ENCODE measurements at places on chromosomes 2 and 18.

DNA sequence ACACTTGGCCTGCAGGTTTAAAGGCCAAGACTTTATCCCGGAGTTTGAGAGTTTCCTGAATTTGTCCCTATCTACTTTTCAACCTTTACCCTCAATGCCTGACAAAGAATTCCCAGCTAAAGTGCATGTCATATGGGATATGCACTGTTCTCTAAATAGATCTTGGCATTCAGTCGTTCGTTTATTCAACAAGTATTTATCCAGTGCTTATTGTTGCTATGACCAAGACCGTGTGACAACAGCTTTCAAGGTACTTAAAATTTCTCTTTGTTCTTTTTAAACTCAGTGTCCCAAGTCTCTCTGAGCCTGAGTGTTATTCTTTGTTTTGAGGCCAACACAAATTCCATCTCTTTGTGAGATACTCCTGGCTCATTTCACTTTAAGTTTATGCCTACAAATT is 133.4 kb downstream of the RGPD3 start:
- no peak for DNase-seq

GRCh38 chr18:79460481-79461300 is 65.0 kb downstream of the NFATC1 start:
- DNase-seq: no peak

DNA sequence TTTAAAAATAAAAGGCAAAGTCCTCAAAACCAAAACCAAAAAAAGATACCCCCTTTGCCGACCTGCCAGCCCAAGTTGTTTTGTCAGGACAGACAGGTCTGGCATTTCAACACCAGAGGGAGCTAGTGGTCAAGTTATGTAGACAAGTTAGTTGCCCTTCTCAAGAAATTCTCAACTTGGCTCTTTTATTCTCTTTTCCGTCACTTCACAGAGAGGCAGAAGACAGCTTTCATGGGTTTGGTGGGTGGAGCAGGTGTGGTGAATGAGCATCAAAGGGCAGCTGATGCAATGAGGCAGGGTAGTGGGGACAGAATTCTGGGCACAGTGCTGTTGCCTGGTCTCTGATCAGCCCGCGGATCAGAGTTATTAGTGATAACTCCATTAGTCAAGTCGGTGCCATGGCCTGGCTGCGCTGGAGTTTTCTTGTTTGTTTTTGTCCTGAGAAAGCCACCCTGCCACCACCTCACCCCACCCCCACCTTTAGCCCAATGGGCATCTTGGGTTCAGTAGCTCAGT is 303.7 kb upstream of the EPAS1 start:
- DNase-seq: peak; percentile 8

GRCh38 chr2:8573942-8574195 is 108.0 kb upstream of the ID2 start:
- no peak for DNase-seq

- DNase-seq: no peak
Observed at GRCh38 chr18:79524181-79525078, 128.7 kb downstream of the NFATC1 start.

DNA sequence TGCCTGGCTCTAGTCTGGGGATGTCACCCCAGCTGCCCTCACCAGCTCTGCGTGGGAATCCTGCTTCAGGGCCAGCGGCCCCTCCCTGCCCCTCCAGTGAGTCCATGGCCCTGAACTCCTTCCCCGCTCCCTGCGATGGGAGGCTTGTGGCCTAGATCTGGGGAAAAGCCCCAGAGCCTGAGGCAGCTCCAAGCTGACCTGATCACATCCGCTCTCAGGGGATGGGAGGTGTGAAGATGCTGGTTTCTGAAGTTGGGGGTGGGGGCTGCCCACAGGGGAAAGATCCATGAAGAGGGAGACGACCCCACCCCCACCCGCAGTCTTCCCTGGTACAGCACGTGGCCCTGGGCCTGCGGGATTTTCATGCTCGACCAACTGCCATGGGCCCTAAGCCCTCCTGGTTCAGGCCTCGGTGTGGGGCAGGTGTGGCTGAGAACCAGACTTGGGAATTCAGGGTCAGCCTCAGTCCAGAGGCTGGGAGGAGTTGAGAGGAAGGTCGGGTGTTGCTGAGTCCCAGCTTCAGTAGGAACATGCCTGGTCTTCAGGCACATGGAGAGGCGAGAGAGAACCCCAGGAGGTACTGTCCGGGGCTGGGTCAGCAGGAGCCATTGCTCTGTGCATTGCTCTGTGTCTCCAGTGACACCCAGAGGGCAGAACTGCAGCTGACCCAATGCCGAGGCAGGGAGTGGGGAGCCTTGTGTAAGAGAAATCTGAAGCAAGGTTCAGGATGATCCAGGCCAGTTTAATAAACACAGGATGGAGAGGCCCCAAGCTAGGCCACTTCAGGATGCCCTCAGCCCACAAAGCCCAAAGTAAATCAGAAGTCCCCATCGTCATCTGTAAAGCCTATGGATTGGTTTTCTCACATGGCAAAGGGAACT is 115.1 kb downstream of the CAPN13 start:
- no peak for DNase-seq

DNA sequence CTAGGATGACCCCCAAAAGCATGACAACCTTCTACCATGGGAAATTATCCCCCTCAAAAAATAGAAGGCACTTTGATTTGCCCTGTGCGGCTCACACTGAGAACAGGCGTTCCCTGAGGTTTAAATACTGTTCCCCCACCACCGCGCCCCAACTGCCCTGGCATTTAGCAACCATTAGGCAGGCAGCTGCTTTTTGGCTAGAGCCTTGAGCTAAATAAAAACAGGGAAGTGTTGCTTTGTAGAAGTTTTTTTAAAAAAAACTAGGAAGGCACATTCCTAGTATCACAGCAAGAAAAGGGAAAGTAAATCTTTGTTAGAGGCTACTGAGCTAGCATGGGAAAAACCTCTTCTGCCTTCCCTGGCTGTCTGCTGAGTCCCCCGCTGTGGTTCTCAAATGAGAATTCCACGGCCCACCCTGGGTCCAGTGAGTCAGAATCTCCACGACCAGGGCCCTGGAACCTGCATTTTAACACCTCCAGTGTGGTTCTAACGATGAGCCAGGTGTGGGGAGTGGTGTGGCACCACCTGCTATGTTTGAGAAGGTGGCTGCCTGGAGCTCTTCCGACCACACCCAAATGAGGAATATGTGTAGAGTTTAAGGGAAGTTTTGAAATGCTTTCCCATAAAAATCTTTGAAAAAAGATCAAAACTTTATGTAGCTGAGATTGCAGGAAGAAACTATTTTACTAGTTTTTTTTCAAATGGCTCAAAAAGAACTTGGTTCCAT is 66.4 kb downstream of the VIT start:
- DNase-seq: no peak

DNA sequence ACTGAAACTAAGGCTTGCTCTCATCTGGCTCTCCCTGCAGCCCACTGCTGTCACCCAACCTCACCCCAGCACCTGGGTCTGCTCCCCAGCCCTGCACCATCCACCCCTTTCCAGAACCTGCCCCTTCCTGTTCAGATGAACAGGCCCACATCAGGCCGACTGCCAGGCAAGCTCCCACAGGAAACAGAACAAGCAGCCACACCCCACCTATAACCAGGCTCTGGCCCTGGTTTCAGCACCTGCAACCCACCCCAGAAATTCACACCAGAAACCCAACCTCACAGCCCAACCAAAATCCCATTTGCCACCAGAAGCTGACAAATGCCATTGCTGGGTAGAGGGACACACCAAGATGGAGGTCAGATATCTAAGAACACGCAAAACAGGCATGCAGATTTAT is 159.2 kb upstream of the ID2 start:
- DNase-seq: no peak

DNA sequence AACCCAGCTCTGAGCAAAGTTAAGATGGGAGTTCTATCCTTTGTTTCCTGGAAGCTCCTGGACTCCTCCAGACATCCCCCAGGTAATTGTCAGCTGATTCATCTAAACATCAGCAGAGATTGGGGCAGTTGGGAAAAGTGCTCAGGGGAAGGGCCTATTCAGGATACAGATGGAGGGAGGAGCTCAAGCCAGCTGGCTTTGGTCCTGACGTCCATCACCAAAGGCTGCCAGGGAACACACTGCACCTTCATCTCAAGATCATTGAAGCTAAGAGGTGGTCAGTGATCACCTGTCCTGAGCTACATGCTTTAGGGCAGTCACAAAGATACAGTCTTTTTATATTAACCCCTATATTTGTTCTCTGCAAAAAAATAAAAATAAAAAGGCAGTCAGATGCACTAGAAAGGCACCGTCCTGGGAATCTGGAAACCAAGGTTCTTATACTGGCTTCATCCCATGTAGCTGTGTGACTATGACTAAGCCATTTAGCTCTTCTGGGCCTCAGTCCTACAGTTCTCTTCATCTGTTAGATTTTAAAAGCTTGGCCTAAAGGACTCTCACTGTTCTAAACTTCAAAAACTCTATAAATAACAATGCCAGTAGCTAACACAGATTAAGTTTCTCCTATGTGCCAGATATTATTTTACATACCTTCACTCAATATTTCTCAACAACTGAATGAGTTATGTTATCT is 446.5 kb downstream of the BCL11A start:
- DNase-seq: no peak

- no peak for DNase-seq
Observed at GRCh38 chr2:207474863-207475485, 54.8 kb upstream of the CREB1 start.

- DNase-seq: no peak
Observed at GRCh38 chr2:129379411-129379810, 600.1 kb upstream of the RAB6C start.

GRCh38 chr18:36867056-36867455 is 38.1 kb downstream of the KIAA1328 start:
- DNase-seq: no peak

- no peak for DNase-seq
Observed at GRCh38 chr2:184628051-184628450, 29.7 kb downstream of the ZNF804A start.

- no peak for DNase-seq
Observed at GRCh38 chr2:121790276-121790956, 35.0 kb downstream of the TSN start.

DNA sequence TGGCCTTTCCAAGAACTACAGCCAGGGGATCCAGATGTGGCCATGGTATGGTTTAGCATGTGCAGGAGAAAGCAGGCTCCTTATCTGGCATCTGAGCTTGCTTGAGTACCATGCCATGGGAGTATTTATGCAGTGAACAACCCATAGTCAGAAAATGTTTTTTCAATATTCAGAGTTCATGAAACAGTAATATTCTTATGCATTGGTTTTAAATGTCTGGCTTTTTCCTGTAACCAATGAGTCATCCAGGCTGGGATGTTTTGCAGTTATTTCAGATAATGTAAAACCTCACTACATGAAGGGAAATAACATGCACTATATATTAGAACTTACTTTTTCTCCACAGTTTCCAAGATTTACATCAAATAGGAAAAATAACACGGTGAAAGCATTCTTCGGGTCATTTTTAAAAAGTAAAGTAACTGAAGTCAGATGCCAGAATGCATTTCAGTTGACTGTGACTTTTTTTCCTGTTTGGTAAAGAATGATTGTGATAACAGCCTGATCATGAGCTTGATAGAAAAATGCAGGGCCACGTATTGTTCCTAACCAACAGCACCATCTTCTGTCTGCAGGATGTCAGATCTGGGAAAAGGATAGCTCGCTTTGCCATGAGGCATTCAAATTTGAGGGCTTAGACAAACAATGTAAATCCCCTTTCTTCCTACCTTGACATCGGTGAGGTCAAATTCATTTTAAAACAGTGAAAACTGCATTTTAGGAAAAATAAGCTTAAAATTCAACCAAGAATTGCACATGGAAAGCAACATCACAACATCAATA is 152.8 kb downstream of the DSC3 start:
- DNase-seq: no peak

GRCh38 chr2:26847655-26848335 is at the start of gene DPYSL5:
Gene DPYSL5 (plus strand): TSS chr2:26848132. CDS start chr2:26898500, 50,368 bp downstream.
- DNase-seq: peak; percentile 24

GRCh38 chr2:75146606-75147332 is 52.6 kb downstream of the TACR1 start:
- no peak for DNase-seq

DNA sequence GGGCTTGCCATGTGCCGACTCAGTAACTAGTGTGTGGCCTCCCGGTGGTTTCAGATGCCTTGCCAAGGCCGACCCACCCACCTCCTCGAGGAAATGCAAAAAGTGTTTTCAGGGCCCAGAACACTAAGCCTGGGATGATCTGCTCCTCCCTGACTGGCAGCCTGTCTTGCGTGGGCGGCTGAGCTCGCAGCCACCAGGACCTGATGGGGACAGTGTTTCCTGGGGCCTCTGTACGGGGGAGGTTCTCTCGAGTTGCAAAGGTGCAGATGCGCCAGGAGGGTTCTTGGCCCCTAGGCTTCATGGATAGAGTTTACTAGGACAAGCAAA is 85.2 kb downstream of the GLI2 start:
- DNase-seq: no peak

GRCh38 chr18:45275367-45276113 is 339.7 kb upstream of the SLC14A2 start:
- no peak for DNase-seq

DNA sequence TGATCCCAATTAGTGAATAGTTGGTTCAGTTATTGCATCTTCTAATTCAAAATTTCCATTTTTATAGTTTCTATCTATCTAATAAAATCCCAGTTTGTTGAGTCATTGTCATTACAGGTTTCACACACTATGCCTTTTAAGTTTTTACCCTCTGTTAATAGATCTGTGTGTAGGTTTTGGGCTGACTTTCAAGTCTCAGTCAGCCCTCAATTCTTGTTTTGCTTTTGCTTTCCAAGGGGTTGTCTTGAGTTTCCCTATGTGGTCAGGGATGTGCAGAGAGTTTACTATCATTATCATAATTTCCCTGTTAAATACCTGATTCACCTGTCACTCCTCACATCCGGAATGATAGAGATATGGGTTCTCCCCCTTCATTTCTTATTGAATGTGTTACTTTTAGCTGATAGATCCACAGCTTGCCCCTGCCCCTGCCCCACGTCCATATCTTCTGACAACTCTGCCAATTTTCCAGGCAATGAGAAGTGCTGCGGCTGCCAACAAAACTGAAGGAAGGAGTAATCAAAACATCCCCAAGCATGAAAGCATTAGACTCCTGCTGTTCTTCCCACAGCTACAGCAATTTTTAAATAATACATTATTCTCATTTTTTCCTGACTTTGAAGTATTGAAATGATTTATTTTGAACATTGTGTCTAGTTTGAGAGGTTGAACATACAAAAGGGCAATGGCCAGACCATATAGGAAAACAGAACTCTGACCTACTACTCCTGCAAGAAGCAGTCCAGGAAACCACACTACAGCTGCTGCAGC is 1064.8 kb downstream of the SUCLG1 start:
- no peak for DNase-seq

DNA sequence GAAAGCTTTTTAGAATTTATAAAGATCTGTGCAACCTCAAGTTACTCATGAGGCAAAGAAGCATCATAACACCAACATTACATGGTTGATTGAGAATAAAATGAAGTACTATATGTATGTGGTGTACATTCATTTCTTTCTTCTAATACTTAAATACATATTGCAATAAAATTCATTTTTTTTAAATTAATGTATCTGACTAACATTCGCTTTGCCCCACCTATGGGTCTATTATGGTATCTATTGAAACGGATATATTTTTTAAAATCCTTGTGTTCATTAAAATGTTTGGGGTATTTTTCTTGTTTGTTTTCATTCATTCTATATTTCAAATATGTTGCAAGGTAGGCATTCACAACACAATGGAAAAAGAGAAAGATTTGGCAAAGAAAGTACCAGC is 237.5 kb downstream of the DSEL start:
- DNase-seq: no peak

- no peak for DNase-seq
Observed at GRCh38 chr2:133643863-133644262, 75.6 kb upstream of the NCKAP5 start.

Data from NCI-H2081 treated with DMSO at 0.1 percent for 48 hours (cell line).